ENCODE measurements at places on chromosomes 11 and 22.

DNA sequence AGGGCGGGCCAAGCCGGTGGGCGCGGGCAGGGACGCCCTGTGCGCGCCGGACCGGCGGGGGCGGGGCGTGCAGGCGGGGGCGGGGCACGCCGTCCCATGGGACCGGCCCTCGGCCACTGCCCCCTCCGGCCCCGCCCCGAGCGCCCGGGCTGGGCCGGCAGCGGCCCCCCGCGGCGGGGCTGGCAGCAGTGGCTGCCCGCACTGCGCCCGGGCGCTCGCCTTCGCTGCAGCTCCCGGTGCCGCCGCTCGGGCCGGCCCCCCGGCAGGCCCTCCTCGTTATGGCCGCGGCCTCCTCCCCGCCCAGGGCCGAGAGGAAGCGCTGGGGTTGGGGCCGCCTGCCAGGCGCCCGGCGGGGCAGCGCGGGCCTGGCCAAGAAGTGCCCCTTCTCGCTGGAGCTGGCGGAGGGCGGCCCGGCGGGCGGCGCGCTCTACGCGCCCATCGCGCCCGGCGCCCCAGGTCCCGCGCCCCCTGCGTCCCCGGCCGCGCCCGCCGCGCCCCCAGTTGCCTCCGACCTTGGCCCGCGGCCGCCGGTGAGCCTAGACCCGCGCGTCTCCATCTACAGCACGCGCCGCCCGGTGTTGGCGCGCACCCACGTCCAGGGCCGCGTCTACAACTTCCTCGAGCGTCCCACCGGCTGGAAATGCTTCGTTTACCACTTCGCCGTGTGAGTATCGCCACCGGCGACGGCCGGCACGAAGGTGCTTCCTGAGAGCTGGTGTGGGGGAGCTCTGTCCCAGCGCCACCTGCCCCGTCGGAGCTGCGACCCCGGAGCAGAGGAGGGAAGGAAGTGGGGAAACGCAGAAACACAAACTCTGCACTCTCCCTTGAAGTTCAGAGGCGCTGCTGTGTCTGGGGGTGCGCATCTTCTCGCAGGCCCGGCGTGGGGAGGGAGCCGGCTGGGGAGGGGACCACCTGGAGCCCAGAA is at the start of gene KCNQ1:
TSS of gene KCNQ1 (plus strand) at position 188 of the 925 bp plus-strand sequence. CDS start at position 279, 91 bp downstream.
- DNase-seq: no peak

DNA sequence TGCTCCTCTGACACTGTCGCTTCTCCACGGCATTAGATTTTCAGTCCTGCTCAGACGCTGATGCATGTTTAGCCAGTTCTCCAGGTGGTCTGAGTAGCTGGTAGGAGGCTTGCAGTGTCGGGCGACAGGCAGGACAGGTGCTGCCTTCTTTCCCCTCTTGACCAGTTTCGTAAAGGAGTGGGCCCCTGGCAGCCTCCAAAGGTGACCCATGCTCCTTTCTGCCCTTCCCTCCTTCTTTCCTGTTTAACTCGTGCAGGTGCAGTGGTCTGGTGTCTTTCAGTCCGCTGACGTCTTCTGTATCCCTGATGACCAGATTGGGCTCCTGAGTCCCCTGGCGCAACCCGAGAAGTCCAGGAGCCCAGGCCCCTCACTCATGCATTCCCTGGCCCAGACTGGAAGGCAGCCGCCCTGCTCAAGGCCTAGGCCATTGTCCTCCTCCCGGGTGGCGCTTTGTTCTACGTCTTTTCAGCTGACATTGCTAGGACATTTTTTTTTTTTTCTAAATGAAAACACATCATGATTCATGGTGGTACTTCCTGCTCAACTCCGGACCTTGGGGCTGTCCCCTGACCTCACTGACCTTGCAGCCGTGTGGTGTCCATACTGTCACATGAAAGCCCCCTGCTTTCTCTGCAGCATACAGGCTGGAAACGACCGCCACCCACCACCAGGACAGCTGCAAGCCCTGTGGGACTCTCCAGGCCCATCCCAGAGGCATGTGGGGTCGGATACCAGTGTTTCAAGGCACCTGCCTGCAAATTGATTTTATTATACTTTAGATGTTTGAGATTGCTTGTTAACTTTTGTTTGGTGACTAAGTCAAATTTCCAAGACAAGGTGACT is 25.5 kb upstream of the TXNRD2 start:
- no peak for DNase-seq

DNA sequence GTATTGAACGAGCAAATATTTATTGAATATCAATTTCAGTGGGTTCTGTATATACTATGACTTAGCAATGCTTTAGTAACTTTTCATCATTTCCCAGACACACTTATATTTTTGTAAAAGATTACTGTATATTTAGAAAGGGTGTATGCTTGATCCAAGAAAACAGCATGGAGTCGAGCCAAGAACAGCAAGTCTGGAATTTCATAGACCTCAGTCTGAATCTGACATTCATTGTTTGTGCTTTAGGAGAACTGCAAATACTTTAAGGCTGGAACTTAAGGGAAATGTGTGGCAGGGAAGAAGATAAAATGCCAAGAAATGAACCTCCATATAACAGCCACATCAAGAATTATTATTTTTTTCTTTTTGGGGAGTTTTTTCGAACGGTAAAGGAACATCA is 1156.8 kb downstream of the LRRC4C start:
- DNase-seq: no peak

- no peak for DNase-seq
Measured at GRCh38 chr22:19275919-19276600, 15.5 kb downstream of the CLTCL1 start.

DNA sequence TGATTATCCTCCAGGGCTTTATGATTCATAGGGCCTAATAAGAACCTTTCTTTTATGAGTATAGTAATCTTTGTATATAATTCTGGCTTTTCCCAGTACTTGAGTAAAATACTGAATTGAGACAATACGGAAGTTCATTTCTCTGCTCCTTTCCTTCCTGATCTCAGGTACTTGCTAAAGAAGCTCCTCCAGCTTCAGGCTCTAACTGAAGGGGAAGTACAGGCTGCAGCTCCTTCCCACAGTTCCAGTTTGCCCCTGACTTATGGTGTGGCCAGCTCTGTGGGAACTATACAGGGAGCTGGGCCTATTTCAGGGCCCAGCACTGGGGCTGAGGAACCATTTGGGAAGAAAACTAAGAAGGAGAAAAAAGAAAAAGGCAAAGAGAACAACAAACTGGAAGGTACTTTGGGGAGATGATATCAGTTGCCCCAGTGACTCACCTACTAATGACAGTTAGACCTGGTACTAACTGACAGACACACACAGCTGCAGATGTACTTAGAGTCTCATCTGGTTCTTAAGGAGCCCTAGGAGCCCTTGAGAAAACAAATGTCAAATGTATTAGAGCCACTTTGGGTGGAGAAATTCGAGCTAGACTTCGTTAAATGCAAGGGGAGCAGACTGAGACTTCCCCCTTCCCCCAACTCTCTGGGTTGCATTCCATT is 3.0 kb downstream of the TBRG1 start:
- no peak for DNase-seq

GRCh38 chr11:9535189-9535781 is 38.2 kb upstream of the WEE1 start:
- DNase-seq: peak; percentile 5

DNA sequence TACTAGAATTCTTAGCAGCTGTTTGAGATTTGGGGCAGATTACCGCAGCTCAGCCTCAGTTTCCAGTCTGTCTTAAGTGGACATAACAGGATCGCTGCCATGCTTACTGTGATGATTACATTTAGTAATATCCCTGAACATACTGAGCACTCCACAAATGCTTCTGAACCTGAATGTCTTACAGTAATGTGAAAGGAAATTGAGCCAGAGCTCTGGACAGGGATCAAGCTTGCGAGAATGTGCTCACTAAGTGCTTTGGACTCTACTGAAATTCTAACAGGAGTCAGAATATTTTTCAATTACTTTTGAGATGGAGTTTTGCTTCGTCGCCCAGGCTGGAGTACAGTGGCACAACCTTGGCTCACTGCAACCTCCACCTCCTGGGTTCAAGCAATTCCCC is 118.6 kb upstream of the RASSF10 start:
- no peak for DNase-seq
